ENCODE measurements at places on chromosomes 13 and 19.

DNA sequence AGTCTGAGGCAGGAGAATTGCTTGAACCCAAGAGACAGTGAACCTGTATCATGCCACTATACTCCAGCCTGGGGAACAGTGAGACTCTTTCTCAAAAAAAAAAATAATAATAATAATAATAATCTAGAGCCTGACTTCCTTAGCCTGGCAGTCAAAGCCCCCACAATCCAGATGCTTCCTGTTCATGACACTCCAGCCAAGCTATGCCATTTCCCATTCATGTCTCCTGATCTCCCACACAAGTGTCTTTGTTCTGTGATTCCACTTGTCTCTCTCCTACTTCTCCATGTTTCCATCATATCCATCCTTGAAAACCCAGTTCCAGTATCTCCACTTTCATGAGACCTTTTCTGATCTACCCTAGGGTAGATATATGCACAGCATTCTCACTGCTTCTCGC lies 150.7 kb downstream of the FOXO1 start:
- DNase-seq: no peak

- DNase-seq: no peak
Measured at GRCh38 chr13:40813667-40814454, 24.4 kb downstream of the SLC25A15 start.

GRCh38 chr19:13149628-13150186 lies 468 bp downstream of the STX10 start:
- no peak for DNase-seq

DNA sequence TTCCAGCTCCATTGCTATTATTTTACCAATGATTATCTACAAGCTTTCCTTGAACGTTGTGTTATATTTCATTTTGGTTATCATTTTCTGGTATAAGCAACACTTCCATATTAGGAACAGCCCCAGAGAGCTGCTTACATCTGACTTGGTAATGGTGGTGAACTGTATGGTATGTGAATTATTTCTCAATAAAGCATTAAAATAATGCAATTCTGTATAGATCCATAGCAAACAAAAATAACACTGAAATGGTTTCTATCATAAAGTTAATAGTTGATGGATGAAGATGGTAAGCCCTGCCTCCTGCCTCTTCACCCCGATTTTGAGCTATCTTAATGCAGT lies 27.5 kb downstream of the GGACT start:
- no peak for DNase-seq

- DNase-seq: no peak
Measured at GRCh38 chr13:112807653-112808376, 118.0 kb downstream of the ATP11A start.

GRCh38 chr19:10245189-10245939 lies 6.7 kb upstream of the MRPL4 start:
- DNase-seq: no peak

GRCh38 chr19:4007836-4008539 lies 452 bp downstream of the PIAS4 start:
- no peak for DNase-seq

GRCh38 chr19:50836543-50837195 lies 3.3 kb upstream of the KLK15 start:
- no peak for DNase-seq

DNA sequence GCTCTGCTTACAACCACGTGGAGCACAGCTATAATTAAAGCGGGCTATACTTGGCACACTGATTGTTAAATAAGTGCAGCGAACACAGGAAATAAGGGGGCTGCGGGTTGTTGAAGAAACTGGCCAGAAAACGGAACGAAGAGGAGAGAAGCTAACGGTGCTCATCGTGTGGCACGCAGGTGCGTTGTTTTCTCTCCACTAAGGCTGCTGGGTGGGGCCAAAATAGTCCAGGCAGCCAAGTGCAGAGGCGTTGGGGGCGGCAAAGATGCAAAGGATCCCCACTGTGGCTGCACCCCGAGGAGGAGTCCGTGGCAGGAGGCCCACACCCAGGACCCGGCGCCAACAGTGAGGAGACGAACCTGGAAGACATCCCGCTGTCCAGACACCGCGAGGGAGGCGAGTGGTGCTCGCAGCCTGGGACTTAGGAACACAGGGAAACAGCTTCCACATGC lies 8.1 kb upstream of the ARL11 start:
- no peak for DNase-seq

DNA sequence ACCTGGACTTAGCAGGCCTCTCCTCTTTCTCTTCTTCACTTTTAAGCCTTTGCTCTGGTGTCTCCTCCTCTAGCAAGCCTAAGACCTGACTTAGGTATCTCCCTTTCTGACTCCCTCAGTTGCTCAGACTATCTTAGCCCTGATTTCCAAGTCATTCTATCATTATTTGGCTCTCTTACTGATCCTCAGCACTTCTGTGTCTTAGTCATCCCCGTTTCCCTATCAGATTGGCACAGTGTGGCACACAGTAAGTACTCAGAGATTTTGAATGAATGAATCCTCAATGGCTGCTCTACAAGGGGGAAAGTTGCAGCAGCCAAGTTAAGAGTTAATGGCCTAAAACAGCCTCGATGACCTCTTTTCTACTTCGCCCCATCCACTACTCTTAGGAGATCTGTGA lies 8.2 kb downstream of the KCTD12 start:
- DNase-seq: no peak

GRCh38 chr13:90485436-90485835 lies 862.1 kb upstream of the MIR17HG start:
- peak; percentile 92 for DNase-seq

GRCh38 chr13:94234738-94235137 lies 244.7 kb downstream of the DCT start:
- DNase-seq: no peak

DNA sequence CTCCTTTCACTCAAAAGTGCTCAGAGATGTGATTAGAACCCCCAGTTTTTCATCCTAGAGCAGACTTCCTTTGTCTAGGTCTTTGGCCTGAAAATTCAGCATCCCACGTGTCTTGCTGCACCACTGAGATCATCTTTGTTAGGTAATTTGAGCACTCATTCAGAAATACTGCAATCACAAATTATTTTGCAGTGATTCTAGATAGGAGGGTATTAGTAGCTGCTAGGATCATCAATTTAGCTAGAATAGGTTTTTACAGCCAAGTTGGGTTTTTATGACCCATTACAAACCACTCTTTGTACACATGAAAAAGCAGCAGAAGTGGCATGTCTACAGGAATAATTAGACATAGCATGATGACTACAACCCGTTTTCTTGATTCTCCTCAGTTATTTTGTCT lies 219.6 kb downstream of the GPC6 start:
- no peak for DNase-seq

DNA sequence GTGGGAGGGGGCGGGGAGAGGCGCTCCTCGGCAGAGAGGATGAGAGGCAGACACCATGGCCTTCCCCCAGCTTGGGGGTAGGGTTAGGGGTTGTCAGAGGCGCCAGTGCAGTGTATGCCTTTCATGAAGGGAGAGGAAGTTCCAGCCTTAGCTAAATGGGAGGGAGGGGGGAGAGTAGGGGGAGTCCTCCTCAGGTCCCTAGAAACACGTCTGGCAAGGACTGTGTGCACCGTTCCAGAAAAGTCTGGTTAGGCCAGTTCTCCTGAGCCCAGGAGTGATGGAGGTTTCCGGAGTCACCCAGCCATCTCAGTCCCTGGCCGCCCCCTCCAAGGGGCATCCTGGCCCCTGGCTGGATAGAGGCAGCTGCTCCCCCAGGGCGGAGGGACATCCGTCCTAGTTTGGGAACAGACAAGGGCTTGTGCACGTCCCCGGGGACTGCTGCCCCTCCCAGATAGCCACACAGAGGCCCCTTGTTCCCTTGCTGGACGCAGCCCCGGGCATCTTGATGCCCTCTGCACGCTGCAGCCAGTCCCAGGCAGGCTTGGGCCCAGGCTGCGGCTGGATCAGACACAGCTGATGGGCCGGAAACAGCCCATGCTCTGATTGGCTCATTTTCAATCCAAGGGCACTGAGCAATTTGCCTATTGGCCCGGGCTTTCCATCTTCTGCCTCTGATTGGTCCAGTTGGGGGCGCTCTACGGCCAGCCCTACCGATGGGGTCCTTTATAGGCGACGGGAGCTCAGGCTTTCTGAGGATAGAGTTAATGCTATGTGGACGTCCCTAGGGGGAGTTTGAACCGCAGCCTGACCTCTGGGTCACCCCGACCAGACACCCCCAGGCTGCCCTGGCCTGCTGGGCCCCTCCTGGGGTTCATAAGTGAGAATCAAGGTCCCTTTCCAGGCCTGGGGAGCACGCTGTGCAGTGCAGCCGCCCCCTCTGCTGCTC lies 3.8 kb downstream of the S1PR2 start:
- no peak for DNase-seq

- no peak for DNase-seq
Measured at GRCh38 chr19:13644645-13645044, 119.7 kb upstream of the MRI1 start.

DNA sequence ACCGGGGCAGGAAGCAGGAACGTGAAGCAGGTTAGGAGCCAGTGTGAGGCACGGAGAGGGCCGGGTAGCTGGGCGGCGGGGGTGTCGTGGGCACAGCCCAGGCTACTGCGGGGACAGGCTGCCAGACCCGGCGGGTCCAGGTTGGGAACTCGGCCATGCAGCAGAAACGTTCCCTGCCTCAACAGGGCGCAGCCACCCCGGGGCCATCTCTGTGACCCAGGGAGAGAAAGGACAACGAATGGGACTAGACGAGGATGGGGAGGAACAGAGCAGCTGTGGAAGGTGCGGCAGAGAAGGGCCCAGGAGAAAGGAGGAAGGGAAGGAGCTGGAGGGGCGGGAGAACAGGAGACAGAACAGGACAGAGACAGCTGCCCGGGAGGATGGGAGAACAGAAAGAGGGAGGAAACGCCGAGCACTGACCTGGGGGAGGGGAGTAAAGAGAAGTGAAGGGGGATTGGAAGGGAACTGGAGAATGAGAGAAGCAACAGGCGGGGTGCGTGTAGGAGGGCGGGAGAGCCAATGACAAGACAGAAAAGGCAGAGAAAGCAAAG lies 12.9 kb upstream of the GARIN5A start:
- DNase-seq: no peak

DNA sequence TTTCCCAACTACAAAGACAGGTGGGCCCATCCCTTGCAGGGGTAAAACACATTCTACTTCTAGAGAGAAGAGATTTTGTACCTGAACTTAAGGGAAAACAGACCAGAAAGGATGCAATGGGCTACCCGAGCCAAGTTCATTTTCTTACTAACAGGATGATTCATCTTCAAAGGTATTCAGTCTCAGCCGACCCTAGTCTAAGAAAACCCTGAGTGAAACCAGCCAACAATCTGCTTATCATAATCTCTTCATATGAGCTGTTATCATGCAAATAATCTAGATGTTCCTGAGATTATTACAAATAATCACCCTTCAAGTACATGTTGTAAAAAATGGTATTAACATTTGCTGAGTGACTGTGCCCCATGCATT lies 15.6 kb downstream of the PABPC3 start:
- DNase-seq: no peak

All from GM04503 (cell line).